ENCODE measurements at places on chromosomes 2 and 18.

GRCh38 chr2:23069156-23069555 lies 315.8 kb upstream of the KLHL29 start:
- DNase-seq: no peak

GRCh38 chr2:15198051-15198450 lies 363.1 kb downstream of the NBAS start:
- DNase-seq: no peak

DNA sequence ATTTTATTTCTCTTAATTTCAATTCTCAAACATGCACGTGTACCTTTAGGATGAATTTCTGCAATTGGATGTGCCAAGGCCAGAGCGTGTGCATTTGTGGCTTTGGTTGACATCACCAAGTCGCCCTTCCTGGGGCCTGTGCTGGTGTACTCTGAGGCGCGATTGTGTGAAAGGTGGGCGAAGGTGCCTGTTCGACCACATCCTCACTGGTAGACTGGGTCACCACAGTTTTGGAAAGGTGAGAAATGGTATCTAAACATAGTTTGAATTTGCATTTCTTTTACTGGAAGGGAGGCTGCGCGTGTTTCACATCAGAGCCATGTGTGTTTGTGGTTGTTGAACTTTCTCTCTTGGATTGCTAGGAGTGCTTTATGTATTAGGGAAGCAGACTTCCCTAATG lies 89.8 kb downstream of the LDLRAD4 start:
- no peak for DNase-seq

DNA sequence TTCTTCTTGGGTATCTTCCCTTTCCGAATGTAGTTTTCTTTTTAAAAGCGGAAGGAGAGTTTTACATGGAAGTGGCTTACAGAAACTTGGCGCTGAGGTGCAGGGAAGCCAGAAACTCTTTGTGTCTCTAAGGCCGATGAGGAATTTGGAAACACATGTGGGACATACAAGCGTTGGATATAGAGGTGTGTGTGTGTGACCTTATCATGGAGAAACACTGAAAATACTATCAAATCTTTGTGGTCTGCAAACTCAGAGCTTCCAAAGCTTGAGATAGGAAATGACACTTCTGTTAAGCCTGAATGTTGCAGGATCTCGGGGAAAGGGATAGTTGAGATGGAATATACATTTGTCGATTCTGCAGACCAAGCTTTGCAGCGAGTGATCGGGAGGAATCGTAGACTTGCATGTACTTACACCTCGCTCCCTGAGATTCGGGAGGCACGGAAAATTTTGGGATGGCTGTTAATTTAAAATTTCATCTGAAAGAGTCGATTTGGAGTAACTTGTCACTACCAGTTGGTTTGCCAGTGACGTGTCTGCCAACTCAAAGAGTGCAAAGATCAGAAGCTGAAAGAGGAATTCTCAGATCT lies 1.0 kb downstream of the NAB1 start:
- DNase-seq: no peak

DNA sequence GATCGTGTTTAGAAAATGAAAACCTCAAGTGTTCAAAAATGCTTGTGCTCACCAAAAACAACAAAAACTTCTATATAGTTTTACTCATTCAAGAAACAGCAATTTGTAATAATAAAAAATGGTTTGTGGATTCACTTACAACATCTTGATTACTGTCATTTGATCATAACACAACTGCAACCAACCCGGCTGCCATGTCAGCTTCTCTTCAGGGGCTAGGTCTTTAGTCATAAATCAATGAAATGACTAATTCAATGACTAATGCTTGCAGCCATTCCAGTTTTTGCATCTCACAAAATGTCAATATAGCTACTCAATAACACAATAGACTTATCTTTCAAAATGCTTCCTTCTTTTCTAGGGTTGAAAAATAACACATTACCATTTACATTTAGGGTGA lies 128.0 kb downstream of the OLA1 start:
- peak; percentile 10 for DNase-seq

DNA sequence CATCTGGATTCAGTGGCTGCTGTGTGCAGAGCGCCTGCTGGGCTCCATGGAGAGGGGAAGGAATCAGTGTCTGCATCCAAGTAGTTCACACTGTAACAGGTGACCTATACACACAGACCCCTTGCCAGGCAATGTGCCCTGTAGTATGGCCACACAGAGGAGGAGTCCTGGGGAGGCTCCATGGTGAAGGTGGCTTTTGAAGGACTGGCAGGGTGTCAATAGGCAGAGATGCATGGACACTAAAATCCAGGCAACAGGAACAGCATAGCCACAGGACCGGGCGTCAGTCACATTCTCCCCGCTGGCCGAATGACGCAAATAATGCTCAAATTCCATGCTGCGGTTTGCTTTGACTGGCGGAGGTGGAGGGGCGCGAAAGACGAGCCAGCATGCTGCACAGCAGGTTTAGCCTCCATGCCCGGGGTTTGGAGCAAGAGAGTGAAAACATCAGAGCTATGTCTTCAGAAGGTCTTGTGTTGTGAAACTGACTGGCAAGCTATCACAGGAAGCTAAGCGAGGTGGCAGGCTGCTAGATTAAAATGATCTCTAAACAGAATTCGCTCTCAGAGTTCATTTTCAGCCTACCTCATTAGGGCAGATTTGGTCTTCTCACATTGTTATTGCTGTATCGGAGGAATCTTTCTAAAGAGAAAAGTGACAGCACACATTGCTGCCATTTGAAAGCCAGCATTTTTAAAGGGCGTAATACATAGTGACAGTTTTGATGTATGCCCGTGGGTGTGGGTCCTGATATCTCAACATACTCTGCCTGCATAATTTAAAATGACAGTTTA lies 1.2 kb upstream of the CHMP1B start:
- peak; percentile 99 for DNase-seq

DNA sequence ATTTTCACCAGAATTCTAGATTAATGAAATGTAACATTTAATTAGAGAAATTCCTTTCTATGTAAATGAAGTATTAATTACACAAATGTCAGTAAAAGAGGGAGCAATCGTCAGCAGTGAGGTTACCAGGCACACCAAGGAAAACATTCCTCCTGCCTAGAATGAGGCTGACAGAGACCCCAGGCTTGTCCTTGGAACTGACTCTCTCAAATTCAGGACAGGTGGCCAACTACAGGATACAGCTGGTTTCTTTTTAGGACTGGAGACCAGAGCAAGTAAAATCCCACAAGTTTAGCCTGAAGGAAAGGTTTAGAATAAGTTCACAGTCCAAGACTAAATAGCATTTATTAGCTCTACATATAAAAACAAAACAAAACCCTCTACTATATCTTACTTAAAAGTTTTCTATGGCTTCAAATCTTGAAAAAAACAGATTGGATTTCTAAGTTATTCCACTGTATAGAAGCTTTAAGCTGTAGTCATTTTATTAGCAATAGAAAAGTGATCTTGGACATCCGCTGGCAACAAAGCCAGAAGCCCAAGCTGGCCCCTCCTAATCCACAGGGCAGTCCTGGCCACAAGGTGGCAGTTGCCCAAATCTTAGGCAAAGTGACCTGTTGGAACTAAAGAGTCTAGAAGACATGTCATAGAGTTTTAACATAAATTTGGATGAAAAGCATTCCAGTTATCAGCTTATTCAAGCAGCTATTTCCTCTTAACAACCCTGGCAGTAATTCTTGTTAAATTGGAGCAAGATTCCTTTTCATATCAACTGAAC lies 81.0 kb downstream of the SP3 start:
- DNase-seq: peak; percentile 56

DNA sequence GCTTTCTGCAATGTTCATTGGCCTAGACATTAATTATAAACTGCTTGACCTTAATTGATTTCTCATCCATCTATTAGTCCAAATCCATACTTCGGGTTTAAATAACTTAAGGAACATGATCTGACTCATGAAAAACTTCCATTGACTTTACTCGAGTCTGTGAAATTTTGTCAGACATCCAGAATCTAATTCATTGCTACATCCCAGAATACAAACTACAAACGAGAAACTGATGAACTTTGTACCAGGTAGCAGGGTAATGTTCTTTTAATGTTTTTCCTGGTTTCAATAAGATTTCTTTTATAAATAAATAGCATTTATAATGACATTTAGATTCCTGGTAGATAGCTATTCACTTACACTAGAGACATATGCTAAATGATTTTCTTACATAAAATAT lies 36.0 kb upstream of the IKZF2 start:
- DNase-seq: peak; percentile 34

GRCh38 chr2:8677646-8678592 lies 3.9 kb upstream of the ID2 start:
- DNase-seq: peak; percentile 59

DNA sequence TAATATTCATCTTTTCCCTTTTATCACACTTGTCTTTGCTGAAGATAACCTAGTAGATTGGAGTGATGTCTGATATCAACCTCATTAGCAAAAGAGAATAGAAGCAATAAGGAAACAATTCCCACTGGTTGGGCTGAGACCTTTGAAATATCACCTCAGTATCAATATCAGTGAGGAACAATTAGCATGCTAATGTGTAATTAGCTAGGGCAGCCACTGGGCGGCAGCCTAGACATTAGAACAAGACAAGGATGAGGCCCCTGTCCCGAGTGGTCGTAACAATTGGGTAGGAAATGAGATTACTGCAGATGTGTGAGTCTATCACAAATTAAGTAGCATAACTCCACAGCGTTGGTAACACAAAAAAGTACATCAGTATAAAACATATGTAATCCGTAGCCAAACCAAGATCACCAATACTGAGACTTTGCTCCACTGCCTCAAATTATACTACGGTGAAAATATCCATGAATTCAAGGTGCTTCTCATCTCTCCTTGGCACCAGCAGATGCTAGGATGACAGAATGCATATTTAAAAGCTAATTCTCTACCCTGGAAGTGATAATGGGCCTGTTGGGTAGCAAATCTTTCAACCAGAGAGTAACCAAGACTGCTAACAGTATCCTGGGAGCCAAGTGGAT lies 99.1 kb downstream of the ALPK2 start:
- DNase-seq: peak; percentile 75

DNA sequence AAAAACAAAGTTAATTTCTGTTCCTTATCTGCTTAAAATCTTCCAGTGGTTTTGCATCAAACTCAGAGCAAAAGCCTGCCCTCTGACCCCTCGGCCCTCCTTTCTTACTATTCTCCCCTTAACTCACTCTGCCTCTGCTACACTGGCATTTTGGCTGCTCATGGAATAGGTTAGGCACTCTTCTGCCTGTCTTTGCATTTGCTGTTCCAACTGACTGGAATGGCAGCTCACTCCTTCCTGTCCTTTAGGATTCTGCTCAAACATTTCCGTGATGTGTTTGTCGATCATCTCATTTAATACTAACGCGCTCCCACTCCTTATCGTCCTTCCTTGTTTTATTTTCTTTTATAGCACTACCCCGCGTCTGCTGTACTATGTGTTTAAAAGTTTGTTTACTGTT lies 815 bp downstream of the CEBPZ start:
- DNase-seq: peak; percentile 13

Measured in choroid plexus epithelial cell (primary cell).